ENCODE measurements at places on chromosomes 2 and 18.

GRCh38 chr18:28682912-28683311 lies 506.0 kb upstream of the CDH2 start:
- DNase-seq = no peak

DNA sequence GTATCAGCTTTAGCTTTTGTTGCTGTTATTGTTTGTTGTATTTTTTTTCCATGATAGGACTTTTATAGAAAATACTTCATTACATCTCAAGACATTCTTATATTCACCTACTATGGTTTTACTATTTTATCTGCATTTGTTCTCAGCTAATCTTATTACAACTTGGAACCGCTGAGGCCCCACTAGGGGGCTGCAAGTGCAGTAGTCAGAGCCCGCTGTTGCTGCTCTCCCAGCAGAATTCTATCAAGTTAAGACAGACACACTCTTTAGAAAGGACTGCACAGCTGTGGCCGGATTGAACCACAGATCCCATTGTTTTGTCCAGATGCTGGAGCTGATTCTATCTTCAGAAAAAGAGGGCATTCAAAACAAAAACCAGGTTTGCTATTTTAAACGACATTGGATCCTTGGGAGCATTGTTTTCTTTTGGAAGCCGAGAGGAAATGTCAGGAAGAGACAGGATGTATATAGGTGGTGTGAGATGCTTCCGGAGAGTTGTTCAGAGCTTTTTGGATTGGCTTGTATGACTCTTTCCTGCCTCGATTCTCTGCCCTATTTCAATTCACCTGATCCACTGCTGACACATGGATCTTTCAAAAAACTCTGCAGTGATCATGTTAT lies 105.7 kb upstream of the GAREM1 start:
- DNase-seq = no peak

GRCh38 chr2:184394642-184395041 lies 203.7 kb upstream of the ZNF804A start:
- DNase-seq = no peak

- no peak for DNase-seq
Measured at GRCh38 chr2:168159754-168160585, 87.4 kb downstream of the STK39 start.

DNA sequence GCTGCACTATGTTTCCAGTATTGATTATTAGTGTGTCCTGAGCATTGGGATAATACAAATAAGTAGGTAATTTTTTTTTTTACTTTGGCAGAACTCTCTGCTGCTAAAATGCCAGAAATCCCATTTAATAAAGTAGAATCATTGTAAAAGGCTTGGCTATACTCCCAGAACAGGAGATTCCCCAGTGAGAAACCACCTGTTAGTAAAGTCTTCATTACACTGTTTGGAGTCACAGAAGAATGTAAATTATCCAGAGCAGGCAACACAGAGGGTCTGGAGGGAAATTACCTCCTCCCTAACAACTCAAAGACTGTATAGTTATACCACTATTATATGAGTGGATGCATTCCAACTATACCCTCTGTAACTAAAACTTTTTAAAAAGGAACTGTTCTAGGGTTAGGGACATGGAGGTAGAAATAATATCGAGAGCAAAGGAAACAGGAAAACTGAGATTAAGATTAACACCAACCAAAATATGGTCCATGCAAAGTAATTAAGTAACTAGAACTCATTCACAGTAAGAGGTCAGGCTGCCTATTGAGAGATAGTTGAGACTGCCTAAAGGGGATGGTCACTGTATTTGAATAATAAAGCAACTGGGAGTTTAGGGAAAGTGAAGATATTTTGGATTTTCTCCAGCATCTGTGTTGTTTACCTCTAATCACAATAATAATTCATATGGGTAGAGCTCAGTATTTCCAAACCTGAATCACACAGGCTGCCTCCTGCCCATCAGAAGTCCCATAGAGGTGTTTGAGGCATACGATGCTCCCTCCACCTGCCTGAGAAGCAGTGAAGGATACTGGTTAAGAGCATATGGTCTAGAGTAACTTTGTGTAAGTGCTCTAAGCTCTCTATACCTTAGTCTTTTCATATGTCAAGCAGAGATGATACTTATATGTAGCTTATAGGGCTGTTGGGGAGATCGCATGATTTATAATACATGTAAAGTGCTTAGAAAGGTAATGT lies 34.4 kb downstream of the MAP2 start:
- no peak for DNase-seq

Data from activated CD4-positive, CD25-positive, alpha-beta regulatory T cell treated with anti-CD3 and anti-CD28 coated beads, Interleukin-2, amount 50 U/mL, for 72 hours (primary cell).